Motor neuron (in vitro differentiated cells): ENCODE measurements at places on chromosomes 3 and 15. TPM values are rescaled to one million over a fixed set of nuclear protein-coding genes. Genes with fewer than 3 reads are reported as not detected.

The BOC gene
- 36.1 and 56.6 TPM in 2 replicates for total RNA-seq

The PLAAT1 gene
- total RNA-seq = 5.4 and 6.4 TPM in 2 replicates

The TMOD2 gene
- total RNA-seq = 36.7 and 39.7 TPM in 2 replicates

The BHLHE40 gene
- total RNA-seq = 13.3 and 14.5 TPM in 2 replicates

The LEKR1 gene
- 3.2 and 5.4 TPM in 2 replicates for total RNA-seq
